ENCODE measurements at places on chromosomes 7 and 10.

DNA sequence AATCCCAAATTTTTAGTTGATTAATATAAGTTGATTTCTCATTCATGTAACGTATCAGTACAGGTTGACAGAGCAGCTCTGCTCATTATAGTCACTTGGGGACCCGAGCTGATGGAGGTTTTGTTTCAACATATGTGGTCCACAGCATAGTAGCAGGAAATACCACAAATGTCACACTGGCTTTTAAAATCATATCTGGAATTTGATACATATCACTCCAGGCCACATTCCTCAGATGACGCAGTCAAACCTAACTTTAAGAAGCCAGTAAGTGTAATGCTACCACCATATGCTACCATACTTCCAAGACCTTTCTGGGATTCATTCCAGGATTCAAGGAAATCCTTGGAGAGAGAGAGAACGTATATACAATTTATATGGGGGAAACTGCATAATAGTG lies 156.3 kb downstream of the PHF14 start:
- DNase-seq, result no peak

- DNase-seq, result no peak
Observed at GRCh38 chr7:29349362-29349761, 154.8 kb downstream of the CHN2 start.

- DNase-seq, result no peak
Observed at GRCh38 chr10:79386637-79387465, 39.6 kb downstream of the PPIF start.

DNA sequence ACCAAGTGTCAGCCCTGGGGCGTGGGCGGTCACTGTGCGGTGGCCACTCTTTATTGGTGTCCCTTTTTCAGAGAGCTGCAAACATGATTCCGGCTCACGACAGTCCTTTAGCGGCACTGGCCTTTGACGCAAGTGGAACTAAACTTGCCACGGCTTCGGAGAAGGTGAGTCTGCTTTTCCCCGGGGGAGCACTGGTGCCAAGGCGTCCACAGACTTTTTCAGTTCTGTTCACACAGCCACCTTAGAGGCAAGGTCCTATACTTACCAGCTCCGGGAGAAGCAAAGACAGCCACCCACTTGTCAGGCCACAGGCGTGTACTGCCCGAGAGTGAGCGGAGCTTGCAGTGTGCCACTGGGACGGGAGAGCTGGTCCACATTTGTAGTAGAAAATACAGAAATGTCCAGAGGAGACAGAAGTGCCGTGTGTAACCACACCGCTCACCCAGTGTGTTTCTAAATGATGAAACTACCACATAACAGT lies 27.9 kb downstream of the WIPI2 start:
- DNase-seq, result no peak

All from head of caudate nucleus (tissue), 42 donors.